ENCODE measurements at places on chromosomes 7 and 10. TPM values are rescaled to one million over a fixed set of nuclear protein-coding genes. Genes with fewer than 3 reads are reported as not detected.

GRCh38 chr7:24727154-24728120, 29.8 kb downstream of the GSDME start:
- no peak for DNase-seq
- no peak overlapping the region for H3K27ac ChIP-seq
- no peaks in the 10 kb centered on the region for H3K27me3 ChIP-seq
- peaks cover 18% of the 10 kb centered on the region for H3K36me3 ChIP-seq
- peaks cover 28% of the 10 kb centered on the region for H3K4me1 ChIP-seq
- H3K4me3 ChIP-seq: no peak overlapping the region

Gene TNPO3
- total RNA-seq: 45.7 TPM

Gene OR2A1
- total RNA-seq: not detected

DNA sequence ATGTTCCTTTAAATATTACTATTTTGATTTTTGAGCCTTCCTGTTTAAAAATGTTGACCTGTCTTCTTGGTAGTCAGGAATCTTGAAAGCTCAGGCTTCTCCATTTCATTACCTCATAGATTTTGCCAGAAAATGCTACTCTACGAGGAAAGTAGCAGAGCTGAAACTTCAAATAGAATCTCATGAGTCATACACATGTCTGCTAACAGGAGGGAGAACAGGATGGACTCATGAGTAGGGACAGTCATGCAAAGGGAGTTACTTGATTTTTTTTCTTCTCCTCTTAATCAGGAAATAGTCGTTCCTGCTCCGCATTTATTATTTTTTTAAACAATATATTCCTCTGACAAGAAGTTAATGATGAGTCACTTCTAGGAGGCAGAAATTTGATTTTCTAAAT, 37.0 kb upstream of the MINDY3 start:
- no peak overlapping the region for H3K4me3 ChIP-seq
- no peak overlapping the region for H3K27ac ChIP-seq
- peaks cover 5% of the 10 kb centered on the region for H3K27me3 ChIP-seq
- no peaks in the 10 kb centered on the region for H3K36me3 ChIP-seq
- no peaks in the 10 kb centered on the region for H3K4me1 ChIP-seq

DNA sequence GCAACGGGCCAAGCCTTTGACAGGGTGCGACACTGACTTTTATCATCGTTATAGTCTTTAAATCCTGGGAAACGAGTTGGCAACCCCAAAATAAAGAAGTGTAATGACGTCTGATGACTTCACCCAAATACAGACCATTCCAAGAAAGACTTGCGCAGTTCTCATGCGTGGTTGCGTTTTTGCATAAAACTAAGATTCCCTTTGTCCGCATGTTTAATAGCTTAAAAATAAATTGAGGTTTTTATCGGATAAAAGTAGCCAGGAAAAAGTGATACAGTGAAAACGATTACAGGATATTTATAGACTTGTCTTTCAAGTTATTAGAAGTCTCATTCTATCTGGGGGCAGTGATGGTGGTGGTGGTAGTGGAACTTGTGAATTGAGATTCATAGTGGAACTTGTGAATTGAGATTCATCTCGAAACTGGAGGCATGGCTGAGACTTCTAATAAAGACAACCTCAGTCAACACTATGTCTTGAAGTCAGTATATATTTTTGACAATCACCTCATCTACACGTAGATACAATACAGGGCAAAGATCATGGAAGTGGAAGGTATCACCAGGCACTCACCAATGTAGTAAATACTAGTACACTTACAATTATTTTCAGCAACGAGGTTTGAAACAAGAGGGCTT, 1.2 kb upstream of the NAMPT start:
- 0 out of 2 replicates have a peak, but pooled peaks cover 5% of the 10 kb centered on the region for H3K36me3 ChIP-seq
- no peak for DNase-seq
- H3K4me1 ChIP-seq: peaks cover 40% of the 10 kb centered on the region
- H3K4me3 ChIP-seq: peak overlapping the region; percentile 96
- H3K27me3 ChIP-seq: peaks cover 3% of the 10 kb centered on the region

Gene NUTM2E
- not detected for total RNA-seq

- peaks cover 7% of the 10 kb centered on the region for H3K4me1 ChIP-seq
- no peaks in the 10 kb centered on the region for H3K36me3 ChIP-seq
- peak overlapping the region; percentile 6 for H3K4me3 ChIP-seq
- DNase-seq: no peak
- H3K27ac ChIP-seq: peak overlapping the region; percentile 21
- H3K27me3 ChIP-seq: no peaks in the 10 kb centered on the region
These were observed 38.0 kb downstream of the INPP5A start for GRCh38 chr10:132575320-132576201.

GRCh38 chr7:55124989-55125875, 106.4 kb downstream of the EGFR start:
- peaks cover 97% of the 10 kb centered on the region for H3K4me1 ChIP-seq
- no peak for DNase-seq
- H3K36me3 ChIP-seq: peaks cover 26% of the 10 kb centered on the region
- H3K27me3 ChIP-seq: no peaks in the 10 kb centered on the region

Gene HGF
- 0.92 TPM for total RNA-seq

Gene ACSL5
- 5.5 TPM for total RNA-seq

DNA sequence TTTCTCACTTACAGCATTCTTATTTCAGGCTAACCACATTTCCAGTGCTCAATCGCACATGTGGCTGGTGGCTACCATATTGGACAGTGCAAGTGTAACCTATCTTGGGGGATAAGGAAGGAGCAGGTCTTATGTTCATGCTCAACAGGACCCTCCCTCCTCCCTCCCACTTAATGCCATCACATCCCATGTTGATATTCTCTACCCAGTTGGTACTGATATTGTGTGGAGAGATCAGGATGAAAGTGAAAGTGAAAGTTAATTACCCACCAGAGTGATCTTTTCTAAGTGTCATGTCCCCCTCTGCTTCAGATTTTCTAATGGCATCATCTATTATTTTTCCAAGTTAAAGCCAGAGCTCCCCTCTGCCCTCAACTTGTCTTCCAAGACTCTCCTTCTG, 91.6 kb downstream of the BMPER start:
- peak overlapping the region; percentile 73 for H3K4me3 ChIP-seq
- peaks cover 30% of the 10 kb centered on the region for H3K36me3 ChIP-seq
- no peak for DNase-seq
- no peaks in the 10 kb centered on the region for H3K27me3 ChIP-seq
- peaks cover 15% of the 10 kb centered on the region for H3K4me1 ChIP-seq

Gene MRLN
- not detected for total RNA-seq

- peaks cover 11% of the 10 kb centered on the region for H3K27me3 ChIP-seq
- no peaks in the 10 kb centered on the region for H3K36me3 ChIP-seq
- H3K27ac ChIP-seq: no peak overlapping the region
- no peak for DNase-seq
- H3K4me1 ChIP-seq: peaks cover 7% of the 10 kb centered on the region
- no peak overlapping the region for H3K4me3 ChIP-seq
These were observed 36.2 kb upstream of the USP6NL start for GRCh38 chr10:11647676-11648075.

Gene MYH16
- total RNA-seq: not detected

DNA sequence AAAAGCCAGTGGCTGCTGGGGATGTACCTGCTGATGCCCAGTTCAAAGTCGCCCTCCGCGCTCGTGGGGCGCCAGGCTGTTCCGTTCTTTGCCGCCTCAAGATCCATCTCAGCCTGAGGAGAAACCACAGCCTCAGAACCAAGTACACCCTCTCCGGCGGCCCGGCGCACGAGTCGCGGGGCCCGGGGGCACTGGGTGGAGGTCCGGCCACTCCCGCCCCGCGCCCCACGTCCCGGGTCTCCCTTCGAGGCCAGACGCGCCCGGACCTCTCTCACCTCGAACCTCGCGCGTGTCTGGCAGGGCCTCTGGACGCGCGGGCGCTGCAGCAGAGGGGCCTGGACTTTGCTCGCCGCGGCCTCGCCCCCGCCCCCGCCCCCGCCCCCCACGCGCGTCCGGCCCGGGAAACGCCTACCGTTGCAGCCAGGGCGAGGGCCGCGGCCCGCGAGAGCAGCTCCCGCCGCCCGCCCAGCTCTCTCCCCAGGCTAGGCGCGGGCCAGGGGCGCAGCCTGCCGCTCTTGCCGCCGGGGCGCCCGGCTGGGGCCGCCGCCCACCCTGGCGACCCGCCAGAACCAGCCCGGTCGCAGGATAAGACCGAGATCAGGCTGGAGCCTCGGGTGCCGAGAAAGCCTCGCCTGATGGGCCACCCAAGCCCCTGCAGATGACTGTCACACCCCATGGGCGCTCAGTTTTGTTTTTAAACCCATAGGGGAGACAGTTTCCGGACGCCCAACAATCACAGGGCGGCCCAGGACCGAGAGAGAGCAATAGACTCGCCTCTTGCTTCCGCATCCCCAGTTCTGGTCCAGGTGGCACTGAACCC, at the start of gene ABCB4:
TSS of gene ABCB4 (minus strand) at position 322 of the 820 bp plus-strand sequence. CDS start at position 107, 215 bp downstream.
- peaks cover 9% of the 10 kb centered on the region for H3K27me3 ChIP-seq
- H3K4me3 ChIP-seq: peak within 1 kb of the TSS; percentile 82
- DNase-seq: no peak

DNA sequence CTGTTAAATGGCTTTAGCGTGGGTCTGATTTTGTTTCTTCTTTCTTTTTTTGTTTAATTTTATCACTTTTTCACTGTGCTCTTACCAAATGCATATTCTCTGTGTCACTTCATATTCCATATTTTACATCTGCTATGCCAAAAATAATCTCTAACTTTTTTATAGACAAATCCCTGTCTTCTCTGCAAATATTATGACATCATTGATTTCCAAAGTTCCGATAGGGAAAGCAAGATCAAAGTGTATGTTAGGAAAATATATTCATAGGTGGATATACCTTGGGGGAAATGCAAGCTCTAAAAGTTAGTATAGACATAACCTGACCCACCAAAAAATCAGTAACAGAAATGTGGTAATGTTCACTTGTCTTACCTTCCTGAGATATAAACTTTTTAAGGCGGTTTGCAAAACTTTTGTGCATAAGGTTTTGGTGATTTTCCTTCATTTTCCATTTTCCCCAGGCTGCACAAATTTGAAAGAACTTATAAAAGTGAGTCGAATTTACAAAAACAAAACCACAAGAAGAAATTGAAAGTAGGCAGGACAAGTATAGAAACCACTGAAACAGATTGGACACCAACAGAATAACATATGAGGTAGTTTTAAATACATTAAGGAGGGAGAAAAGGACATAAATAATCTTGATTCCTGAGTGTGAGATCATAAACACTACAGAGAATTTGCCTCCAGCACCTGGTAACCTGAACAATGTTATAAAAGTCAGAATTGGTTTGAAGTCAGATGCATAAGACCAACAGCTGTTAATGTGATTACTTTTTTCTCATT, 63.1 kb upstream of the TFEC start:
- DNase-seq: no peak
- peaks cover 26% of the 10 kb centered on the region for H3K4me1 ChIP-seq

- no peak overlapping the region for H3K4me3 ChIP-seq
- H3K36me3 ChIP-seq: peaks cover 4% of the 10 kb centered on the region
- no peaks in the 10 kb centered on the region for H3K27me3 ChIP-seq
- peaks cover 22% of the 10 kb centered on the region for H3K4me1 ChIP-seq
These were observed 188.1 kb upstream of the PTN start for GRCh38 chr7:137531671-137532070.

Gene ADARB2
- total RNA-seq: not detected
